ENCODE measurements at places on chromosomes 3 and 15.

- no peak for DNase-seq
These were observed 28.4 kb upstream of the PARL start for GRCh38 chr3:183912895-183913579.

DNA sequence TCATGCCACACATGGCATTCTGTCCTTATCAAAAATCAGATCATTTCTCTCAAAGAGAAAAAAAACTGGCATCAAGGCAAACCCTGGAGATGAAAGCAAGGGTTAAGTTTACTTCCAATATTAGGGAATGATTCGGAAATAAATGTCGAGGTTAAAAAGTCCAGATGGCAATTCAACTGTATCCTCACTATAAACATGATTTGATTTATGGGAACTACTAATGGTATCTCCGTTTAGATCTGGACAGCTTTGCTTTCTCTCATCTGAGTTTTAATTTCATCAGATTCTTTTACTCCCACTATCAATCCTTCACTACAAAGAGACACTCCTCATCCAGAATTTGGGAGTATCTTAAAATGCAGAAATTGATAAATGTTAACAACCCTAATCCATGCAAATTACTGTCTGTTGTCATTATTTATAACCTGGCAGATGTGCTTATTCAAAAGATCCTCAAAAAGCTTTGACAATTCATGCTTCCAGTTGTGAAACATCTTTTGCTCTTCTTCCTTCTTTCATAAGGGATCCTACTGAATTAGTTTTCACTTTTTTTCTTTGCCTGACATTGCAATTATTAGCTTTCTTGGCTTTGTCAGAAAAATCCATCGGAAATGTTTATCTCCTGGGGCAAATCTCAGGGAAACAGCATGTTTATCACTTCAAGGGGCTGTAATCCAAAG lies 903.2 kb downstream of the MCTP2 start:
- no peak for DNase-seq

DNA sequence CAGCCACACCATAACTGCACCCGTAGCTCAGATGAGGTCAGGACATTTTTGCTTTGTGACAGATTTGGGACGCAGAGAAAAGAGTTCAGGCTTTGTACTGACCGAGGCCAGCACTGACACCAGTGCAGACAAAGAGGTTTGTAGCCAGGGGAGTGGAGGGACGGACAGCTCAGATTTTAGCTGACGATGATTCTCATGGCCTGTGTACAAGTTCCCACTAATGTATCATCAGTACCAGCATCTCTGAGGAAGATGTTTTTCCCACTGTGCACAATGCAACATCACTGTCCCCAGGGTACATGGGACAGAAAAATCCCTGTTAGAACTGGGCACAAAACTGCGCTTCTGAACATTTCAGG lies 112.7 kb downstream of the SLCO3A1 start:
- no peak for DNase-seq

GRCh38 chr3:58672451-58672850 lies 5.9 kb upstream of the FAM3D start:
- no peak for DNase-seq

GRCh38 chr3:39269528-39269927 lies 10.3 kb downstream of the CX3CR1 start:
- DNase-seq = no peak

- DNase-seq = no peak
These were observed 177.6 kb upstream of the BCL6 start for GRCh38 chr3:187922704-187923416.

GRCh38 chr15:98281130-98281529 lies 320.6 kb downstream of the ARRDC4 start:
- no peak for DNase-seq
